GM12892 (cell line): ENCODE measurements at places on chromosomes 12 and 14.

DNA sequence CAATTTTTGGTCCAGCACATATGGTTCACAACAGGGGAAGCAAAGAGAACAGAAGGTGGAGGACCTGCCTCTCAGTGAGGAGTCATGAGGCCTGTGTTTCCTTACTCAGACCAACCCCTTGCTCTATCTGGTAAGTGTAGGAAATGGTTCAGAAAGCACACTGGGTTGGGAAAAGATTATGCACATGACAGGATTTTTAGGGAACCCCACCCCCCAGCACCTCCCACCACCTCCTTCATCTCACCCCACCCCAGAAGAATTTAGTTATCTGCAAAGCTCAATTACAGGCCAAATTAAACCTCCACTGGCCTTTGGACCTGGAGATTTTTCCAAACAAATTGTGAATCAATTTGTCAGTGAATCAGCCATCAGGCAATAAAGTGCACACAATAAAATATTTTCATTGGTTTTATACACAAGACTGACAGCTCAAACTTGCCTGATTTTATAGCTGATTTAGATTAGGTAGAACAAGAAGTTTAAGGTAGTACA, 132.8 kb downstream of the DACT1 start:
- DNase-seq: no peak

DNA sequence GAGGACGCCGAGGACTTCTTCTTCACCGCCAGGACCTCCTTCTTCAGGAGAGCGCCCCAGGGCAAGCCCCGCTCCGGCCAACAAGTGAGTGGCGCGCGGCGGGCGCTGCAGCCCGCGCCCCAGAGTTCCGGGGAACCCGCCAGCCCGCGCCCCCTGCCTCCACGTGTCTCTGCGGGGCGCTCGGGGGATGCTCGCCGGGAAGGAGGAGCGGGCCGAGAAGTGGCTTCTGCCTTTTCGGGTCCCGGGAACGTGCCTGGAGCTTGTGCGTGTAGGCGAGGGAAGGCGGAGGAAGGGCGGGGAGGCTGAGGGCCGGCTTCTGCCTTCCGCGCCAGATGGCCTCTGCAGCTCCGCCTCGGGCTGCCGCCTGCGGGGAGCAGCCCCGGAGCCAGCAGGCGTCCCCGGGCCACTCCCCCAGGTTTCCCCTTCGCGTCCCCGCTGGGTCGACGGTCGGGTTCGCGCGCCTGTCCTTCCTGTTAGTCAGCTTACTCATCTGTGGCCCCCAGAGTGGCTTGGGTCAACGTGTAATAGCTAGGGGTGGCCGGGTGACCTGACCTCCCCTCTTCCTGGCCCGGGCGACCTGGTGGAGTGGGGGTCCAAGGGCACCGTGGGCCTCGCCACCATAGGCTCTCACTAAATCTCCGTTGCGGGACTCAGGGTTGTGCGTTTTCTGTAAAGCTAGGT, 505 bp downstream of the RASSF3 start:
- peak; percentile 66 for DNase-seq

- no peak for DNase-seq
These were observed 16.6 kb downstream of the MAP3K12 start for GRCh38 chr12:53482626-53483168.

DNA sequence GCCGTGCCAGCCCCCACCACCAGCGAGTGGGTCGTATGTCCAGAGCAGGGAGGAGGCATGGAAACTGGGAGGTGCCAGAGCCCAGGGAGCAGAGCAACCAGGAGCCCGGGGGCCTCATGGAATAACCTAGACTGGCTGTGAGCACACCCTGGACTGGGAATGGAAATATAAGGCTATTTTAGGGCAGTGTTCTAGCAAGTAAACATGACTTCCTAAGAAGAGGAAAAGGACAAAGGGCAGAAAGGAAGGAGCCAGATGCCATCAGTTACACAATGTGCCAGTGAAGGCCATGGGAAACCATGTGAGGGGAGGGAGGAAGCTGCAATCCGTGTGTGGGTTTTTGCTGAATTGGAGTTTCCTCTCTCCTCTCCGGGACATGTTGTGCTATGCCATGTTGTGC, 18.7 kb upstream of the CPM start:
- no peak for DNase-seq

- no peak for DNase-seq
These were observed 42.0 kb upstream of the ETV6 start for GRCh38 chr12:11607313-11608081.

- no peak for DNase-seq
These were observed 7.1 kb downstream of the IPO4 start for GRCh38 chr14:24181371-24182077.

- no peak for DNase-seq
These were observed 115.0 kb upstream of the MDM1 start for GRCh38 chr12:68446901-68447796.

DNA sequence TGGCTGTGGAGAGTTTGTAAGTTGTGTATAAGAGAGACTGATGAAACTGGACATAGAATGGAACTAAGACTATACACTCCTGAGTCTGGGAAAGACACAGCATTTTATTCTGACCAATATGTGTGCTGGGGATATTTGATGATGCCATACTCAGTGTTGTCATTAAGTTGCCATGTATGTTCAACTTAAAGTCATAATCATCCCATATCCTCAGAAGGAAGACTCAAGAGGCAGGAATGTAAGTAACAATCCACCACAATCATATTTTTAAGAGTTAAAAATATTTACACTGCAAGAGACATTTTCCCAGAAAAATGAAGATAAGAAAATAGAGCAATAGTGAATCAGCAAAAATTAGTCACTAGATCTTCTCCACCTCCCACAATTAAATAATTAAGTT, 120.1 kb downstream of the MDGA2 start:
- DNase-seq: no peak

DNA sequence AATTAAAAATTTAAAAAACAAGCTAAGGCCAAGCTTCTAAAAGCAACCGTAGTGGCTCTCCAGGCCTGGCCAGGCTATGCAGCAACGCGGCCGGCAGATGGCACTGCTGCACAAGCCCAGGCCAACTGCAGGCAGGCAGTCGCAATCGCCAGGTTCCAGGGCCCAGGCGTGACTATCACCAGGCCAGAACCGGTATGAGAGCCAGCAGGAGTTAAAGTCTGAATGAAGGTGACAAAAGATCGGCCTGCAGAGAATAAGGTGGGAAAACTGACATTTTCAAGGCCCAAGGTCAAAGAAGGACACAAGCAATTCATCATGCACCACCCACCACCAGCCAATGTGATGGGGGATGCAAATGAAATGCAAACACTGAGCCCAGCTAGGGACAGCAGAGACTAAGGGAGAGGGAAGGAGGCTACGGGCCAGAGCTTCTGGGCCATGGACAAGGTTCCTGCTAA, 43.6 kb upstream of the ANO2 start:
- peak; percentile 61 for DNase-seq

DNA sequence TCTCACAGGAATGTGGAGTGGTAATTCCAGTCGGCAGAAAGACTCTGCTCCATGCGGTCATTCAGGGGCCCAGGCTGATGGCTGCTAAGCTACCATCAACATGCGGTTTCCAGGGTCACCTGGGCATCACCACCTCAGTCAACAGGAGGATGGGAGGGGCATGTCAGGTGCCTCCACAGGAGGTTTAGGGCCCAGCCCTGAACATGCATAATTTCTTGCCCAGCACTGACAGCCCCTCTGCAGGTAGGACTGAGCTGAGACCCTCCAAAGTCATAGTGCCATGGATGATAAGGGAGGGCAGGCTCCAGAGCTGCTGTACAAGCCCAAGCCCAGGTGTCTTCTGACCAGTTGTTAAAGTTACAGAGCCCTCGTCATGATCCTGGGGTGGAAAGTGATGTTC, 244.0 kb upstream of the SFSWAP start:
- DNase-seq: no peak

DNA sequence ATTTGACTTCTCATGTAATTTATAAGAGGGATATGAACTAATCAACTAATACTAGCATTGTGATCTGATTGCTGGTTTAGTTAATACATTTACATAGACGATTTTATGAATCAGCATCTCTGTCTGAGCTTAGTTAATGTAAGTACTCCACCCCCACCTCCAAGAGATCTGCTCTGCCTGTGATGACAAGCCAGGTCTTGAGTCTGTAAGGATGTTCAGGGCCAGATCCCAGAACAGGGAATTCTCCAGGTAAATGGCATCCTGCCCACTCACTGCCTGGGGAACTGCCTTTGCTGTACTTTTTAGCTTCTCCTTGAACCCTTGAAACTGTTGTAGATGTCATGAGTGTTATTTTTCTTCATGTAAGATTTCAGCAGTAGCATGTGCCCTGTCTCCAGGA, 289.8 kb downstream of the RGS6 start:
- DNase-seq: no peak

DNA sequence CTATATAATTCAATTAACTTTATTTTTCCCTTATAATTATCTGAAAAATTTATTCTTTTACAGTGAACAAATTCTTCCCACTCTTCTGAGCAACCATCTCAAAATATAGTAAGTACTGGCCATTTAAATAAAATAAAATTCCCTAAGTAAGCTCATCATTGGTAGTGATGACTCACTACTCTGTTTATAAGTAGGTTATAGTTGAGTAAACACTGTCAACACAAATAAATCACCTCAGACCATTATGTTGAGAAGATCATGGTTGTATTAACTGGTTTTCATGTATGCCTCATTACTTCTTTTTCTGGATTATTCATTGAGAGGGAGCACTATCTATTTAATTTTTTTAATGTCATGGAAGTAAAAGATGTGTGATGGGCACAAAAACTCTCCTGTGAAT, 220.5 kb downstream of the SEC23A start:
- no peak for DNase-seq

DNA sequence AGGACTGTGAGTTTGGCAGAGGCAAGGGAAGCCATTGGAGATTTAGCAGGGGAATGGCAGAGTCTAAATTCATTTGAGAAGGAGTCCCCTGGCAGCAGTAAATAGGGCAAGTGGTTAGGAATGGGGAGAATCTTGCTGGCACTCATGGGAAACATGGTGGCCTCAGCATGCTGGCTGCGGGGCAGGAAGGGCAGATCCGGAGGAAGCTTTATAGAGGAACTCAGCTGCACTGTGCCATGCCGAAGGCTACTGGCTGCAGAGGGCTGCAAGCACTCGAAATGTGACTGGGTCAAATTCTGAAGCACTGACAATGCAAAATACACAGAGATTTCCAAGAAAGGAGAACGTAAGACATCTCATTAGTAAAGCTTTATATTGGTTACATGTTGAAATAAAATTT, 23.9 kb downstream of the CCNK start:
- DNase-seq: no peak

DNA sequence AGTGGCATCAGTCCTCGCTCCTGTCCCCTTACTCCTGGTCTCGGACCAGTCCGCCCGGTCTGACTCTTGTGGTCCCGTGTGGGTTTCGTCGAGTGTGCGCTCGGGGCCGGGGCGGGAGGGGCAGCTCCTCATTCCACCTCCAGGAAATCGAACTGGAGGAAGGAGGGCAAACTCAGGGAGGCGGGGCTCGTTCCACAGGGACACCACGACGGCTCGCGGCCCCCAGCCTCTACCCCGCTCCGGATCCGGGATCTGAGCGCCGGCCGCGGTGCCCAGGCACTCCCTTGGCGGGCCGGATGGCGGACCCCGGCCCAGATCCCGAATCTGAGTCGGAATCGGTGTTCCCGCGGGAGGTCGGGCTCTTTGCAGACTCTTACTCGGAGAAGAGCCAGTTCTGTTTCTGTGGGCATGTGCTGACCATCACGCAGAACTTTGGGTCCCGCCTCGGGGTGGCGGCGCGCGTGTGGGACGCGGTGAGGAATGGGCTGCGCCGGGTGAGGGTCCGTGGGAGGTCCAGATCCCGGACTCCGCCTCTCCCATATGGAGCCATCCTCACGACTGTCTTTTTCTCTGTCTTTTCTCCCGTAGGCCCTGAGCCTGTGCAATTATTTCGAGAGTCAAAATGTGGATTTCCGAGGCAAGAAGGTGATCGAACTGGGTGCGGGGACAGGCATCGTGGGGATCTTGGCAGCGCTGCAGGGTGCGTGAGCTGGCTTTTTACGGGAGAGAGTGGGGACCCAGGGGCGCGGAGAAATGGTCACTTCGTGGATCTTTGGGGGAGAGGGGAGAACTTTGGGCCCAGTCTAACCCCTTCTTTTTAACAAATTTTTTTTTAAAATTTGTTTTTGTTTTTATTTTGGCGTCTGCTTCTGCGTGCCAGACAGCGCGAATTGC, at the start of gene EEF1AKMT3:
Gene EEF1AKMT3 (plus strand): TSS at position 186 of the 894 bp plus-strand sequence. CDS start 111 bp downstream, at position 297.
- DNase-seq: peak; percentile 40

- DNase-seq: no peak
These were observed 17.2 kb upstream of the CACNA1C start for GRCh38 chr12:2035431-2036055.

DNA sequence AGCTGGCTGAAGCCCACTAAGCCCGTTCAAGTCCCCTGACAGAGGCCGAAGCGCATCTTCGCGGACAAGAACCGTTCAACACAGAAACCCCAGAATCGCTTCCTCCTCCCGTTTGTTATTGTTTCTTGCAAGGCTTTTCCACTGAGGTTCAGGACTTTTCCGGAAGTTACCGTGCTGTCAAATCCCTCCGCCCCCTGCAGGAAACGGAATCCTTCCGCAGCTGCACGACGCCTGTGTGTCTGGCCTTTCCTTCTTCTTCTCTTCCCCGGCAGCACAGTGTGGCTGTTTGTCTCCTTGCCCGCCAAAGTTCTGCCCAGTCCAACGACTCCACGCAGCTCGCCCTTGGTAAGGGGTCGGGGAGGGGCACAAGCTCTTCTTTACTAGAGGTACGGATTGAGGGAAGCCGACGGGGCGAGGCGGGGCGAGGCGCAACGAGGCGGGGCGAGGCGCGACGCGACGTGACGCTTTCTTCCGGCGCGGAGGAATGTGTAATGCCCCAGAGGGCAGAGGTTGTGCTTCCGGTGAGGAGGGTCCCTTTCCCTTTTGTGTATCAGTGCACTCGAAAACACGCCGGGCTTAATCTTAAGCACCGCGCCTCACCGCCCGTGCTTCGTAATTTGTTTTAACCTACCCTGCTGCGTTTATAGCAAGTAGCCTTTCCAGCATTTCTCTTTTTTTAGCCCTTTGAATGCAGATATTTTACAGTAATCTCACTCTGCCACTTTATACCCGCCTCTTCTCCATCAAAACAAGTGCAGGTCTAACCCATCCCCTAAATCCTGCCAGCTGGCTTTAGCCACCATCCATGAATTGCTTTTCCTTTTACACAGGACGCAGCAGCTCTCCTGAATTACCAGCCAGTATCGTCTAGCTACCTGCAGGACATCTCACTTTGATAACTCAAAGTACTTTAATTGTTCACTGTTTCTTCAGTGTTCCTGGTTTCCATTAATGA, at the start of gene KDM5A:
Gene KDM5A (minus strand): TSS at position 179 of the 955 bp plus-strand sequence. CDS start 229 bp downstream, outside the sequence.
- DNase-seq: peak; percentile 70

- no peak for DNase-seq
These were observed 118.8 kb upstream of the DIO3 start for GRCh38 chr14:101442451-101442850.
